Mesenteric fat pad (tissue), 1 donor: ENCODE measurements at places on chromosomes 4 and X. TPM values are rescaled to one million over a fixed set of nuclear protein-coding genes. Genes with fewer than 3 reads are reported as not detected.

DNA sequence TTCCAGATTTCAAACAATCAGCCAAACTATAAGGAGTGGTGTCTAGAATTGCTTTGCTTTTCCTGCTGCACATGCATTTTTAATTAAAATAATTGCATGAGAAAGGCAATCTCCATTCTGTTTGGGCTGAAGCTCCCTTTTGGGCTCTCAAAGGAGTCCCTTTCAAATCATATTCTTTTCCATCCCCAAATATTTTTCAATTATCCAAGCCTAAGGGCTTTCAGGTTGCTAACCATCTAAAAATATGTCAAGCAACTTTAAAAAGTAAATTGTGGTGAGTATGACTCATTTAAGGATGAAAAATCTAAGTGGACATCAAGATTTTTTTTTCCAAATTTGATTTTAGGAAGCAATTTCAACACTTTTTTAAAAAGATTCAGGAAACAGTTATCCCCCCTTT lies 28.4 kb downstream of the PIR start:
- DNase-seq = no peak

The SSX2B gene
- not detected for total RNA-seq

The USP17L13 gene
- total RNA-seq = not detected

DNA sequence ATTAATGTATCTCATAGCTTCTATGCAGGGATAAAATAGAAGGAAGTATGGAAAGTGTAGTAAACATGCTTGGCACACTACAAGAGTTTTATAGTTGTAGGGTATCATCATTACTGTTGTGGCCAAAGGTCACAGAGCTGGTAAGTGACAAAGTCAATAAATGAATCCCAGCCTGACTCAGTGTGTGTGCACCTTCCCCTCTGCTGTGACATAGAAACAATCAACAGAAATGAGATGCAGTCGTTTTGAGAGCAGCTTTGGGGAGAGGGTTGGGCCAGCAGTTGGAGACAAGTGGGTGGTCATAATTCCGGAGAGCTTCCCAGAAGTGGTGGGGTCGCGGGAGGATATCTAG lies 82.4 kb upstream of the RBPJ start:
- no peak for DNase-seq

The SATL1 gene
- not detected for total RNA-seq

GRCh38 chr4:109559625-109559982 lies 442 bp upstream of the MCUB start:
- no peak for DNase-seq

- DNase-seq = no peak
Observed at GRCh38 chr4:94623126-94623911, 134.4 kb upstream of the BMPR1B start.

The TKTL1 gene
- total RNA-seq = 0.80 TPM

The PFKFB1 gene
- 18.5 TPM for total RNA-seq

GRCh38 chr4:73868206-73869129 lies 725 bp upstream of the CXCL1 start:
- DNase-seq = no peak

- no peak for DNase-seq
Observed at GRCh38 chr4:107570952-107571351, 149.1 kb downstream of the PAPSS1 start.

The GPC4 gene
- 9.5 TPM for total RNA-seq

- no peak for DNase-seq
Observed at GRCh38 chr4:76803522-76803921, 94.4 kb downstream of the SOWAHB start.

DNA sequence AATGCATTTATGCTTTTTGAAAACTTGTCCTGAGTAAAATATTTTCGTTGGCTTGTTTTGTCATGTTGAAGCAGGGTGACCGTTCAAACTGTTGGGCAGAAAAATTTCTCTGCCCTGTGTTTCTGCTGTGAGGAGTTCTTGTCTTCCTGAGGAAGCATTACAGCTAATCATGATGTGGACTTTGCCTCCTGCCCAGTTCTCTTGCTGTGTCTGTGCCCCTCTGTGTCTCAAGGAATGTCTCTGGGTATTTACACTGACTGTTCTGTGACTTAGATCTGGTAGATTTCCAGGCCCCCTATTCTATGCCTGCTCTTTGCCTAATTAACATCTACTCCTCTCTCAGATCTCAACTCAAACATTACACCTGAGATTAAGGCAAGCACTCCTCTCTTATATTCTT lies 30.4 kb upstream of the RPL34 start:
- no peak for DNase-seq

GRCh38 chr4:74044677-74045076 lies 6.2 kb upstream of the CXCL3 start:
- no peak for DNase-seq

GRCh38 chr4:620201-620600 lies 5.2 kb upstream of the PDE6B start:
- peak; percentile 84 for DNase-seq

The BMPR1B gene
- total RNA-seq = 0.45 TPM

- DNase-seq = no peak
Observed at GRCh38 chrX:138945219-138945618, 233.7 kb upstream of the FGF13 start.

The BANK1 gene
- 11.6 TPM for total RNA-seq

The ZNF630 gene
- 0.96 TPM for total RNA-seq

DNA sequence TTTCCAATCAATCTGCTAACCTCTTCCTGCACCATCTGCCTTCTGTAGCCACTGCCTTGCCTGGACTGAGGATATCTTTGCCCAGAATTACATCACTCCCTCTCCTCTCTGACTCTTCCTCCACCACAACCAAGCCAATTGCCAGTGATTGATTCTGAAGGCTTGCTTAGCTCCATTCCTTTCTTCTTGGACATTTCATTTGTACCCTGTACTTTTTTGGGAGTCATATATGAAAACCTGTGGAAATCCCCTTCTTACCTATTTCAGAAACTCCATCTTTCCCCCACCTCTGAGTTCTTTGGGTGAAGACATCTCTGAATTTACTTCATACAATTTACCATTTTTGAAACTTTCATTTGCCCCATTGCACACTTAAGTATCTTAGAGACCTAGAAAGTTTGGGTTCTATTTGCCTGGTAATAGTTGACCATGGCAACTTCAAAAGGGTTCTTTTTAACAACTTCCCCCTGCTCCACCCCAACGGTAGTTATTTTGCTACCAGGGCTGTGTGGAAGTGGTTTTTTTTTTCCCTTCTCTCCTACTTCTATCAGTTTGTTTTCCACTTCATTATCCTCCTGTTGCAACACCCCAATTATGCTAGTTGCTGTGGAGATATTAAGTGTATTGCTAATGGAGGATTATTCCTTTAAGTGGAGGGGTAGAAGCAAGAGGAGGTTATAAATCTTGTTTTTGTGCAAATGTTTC lies 14.3 kb downstream of the SGMS2 start:
- no peak for DNase-seq

The XK gene
- 0.13 TPM for total RNA-seq

DNA sequence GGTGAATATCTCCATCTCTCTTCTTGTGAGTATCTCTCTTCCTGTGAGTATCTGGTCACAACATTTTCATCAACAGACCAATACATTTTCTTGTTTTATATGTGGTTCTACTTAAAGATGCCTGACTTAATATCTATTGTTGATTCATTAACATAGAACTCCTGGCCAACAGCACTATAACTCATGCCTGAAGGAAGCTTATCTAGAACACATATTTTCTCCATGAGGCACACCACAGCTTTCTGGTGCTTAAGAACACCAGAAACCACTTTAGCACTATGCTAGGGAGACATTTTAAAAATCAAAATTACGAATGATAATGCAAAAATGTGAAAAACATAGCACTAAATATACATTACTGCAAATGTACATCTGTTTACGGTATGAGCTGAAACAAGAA lies 190.4 kb downstream of the GABRB1 start:
- DNase-seq = no peak

The UBA1 gene
- total RNA-seq = 189 TPM

DNA sequence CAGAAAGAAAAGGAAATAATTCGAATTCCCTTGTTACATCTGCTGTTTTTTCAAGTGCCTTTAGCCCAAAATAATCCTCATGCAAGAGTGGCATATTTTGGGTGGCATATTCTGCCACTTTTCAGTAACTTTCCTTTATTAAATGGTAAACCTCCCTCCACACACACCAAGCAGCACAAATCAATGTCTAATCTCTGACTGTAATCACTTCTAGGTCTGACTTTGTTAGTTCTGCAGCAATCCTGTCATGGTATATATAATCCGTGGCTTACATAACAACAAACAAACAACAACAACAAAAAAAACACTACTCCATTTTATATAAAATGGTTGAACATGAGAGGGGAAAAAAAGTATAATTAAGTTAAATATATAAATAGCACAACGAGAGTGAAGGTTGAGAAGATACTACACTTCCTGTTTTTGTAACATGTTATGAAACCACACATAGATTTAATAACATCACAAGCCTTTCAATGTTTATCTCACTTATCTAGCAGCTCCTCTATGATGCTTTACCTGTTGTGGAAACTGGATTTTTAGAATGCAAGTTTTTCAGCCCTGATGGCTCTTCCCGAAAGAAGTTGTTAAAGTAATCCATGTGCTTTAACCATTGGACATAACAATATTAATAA lies 715.4 kb downstream of the GRXCR1 start:
- DNase-seq = no peak
